Mesothelial cell of epicardium (in vitro differentiated cells): ENCODE measurements at places on chromosomes 1 and 21.
A peak's percentile ranks its signal among the peaks of the same experiment; 100 is the strongest.

DNA sequence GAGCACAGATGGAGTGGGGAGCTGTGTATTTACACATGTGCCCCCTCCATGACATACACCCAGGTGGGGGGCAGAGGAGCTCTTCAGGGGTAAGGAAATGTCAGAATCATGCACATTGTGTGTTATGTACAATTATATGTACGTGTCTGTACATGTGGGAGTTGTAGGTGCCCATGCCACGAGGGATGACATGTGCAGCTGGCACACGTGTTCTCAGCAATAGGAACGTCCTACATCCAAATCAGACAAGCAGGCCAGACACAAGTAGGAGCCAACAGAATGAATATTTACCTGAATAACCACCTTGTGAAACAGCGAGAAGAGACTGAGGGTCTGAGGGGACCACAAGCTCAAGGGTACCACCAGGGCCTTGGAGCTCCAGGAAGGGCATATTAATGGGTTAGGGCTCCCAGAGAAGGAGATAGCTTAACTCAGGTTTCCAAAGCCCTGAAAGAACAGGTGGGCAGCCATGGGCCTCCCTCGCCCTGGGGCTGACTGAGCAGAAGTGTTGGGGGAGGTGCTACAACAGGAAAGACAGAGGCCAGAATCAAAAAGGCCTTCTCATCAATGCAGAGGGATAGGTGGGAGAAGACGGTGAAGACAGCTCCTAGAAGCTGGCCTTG lies 3.2 kb downstream of the COL16A1 start:
- H3K27me3 ChIP-seq: no peaks in the 10 kb centered on the region
- H3K36me3 ChIP-seq: peaks cover 22% of the 10 kb centered on the region
- H3K4me3 ChIP-seq: peak overlapping the region; percentile 73
- H3K4me1 ChIP-seq: peaks cover 60% of the 10 kb centered on the region
- H3K27ac ChIP-seq: peak overlapping the region; percentile 96

GRCh38 chr1:218878369-218878768 lies 295.3 kb upstream of the LYPLAL1 start:
- H3K36me3 ChIP-seq: no peaks in the 10 kb centered on the region
- no peak overlapping the region for H3K4me3 ChIP-seq
- H3K4me1 ChIP-seq: peaks cover 11% of the 10 kb centered on the region
- no peak for DNase-seq
- H3K27ac ChIP-seq: no peak overlapping the region

DNA sequence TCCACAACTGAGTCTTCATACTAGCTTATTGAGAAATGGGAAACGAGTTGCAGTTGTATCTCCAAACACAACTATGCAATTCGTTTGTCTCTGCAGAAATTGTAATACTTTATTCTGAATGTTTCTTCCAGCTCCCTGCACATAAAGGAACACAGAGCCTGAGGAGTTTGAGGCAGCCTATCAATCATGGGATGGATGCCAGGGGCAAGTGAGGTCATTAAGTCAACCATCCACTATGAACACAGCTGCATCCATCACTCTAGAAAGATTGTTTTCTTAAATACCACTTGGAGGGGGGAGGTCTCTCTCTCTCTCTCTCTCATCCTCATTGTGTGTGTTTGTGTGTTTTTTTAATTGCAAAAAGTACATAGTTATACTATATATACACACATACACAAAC lies 2.9 kb upstream of the PSMB2 start:
- peaks cover 37% of the 10 kb centered on the region for H3K27me3 ChIP-seq
- H3K4me3 ChIP-seq: no peak overlapping the region
- no peak for DNase-seq
- H3K36me3 ChIP-seq: peaks cover 3% of the 10 kb centered on the region
- peaks cover 17% of the 10 kb centered on the region for H3K4me1 ChIP-seq
- H3K27ac ChIP-seq: no peak overlapping the region

DNA sequence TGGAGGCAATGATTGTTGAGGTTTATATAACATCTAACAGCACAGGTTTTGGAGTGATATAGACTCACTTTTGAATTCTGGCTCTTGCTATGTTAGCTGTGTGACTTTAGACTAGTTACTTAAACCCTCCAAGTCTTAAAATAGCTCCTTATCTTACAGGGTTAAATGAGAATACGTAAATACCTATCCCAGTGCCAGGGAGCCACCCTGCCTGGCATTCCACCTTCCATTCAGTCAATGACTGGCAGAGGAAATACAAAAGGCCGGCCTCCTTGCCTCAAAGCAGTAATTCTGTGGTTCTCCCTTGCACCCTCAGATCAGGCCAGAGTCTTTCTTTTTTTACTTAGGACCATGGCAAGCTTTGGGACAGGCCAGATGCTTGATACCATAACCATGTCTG lies 31.8 kb downstream of the DBT start:
- H3K36me3 ChIP-seq: peaks cover 15% of the 10 kb centered on the region
- H3K4me1 ChIP-seq: no peaks in the 10 kb centered on the region
- H3K4me3 ChIP-seq: no peak overlapping the region
- no peaks in the 10 kb centered on the region for H3K27me3 ChIP-seq

DNA sequence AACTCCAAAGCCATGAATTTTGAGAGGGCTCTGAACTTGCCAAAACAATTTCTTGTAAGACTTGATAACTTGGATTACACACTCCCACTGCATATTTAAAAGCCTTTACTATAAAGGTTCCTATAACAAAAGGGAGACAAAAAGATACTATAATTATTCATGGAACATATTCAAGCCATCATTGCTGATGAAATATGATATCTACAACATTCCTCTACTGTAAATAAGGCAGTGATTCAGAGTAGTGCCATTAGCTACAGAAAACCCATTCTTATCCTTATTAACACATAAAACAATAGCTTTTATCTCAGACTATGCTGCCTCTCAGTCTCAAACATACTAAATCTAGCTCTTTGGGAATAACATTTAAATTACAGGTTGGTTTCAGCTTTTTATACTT lies 675.5 kb upstream of the CXADR start:
- no peaks in the 10 kb centered on the region for H3K27me3 ChIP-seq
- H3K4me3 ChIP-seq: no peak overlapping the region
- H3K4me1 ChIP-seq: peaks cover 31% of the 10 kb centered on the region
- peak overlapping the region; percentile 8 for H3K27ac ChIP-seq
- DNase-seq: no peak

GRCh38 chr1:80534606-80535360 lies 1266.0 kb upstream of the ADGRL2 start:
- no peaks in the 10 kb centered on the region for H3K36me3 ChIP-seq
- no peak for DNase-seq
- no peak overlapping the region for H3K4me3 ChIP-seq
- peak overlapping the region; percentile 37 for H3K27ac ChIP-seq
- no peaks in the 10 kb centered on the region for H3K27me3 ChIP-seq

DNA sequence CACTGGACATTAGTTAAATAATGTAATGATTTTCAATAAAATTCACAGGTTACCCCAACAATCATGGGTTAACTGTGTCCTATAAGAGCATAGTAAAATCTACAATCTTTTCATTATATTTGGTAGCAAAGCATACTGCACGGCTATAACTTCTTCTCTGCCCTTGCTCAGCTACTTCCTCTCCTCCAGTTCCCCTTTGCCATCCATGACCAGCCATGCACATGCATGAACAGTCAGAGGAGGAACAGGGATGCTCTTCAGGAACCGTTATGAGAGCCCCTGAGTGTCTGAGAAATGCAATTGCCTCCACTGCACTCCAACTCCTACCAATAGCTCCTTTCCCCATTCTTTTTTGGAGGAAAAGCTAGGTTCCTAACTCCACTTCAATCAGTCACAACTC lies 646.7 kb downstream of the LTN1 start:
- no peak overlapping the region for H3K4me3 ChIP-seq
- DNase-seq: no peak
- H3K4me1 ChIP-seq: peaks cover 4% of the 10 kb centered on the region

GRCh38 chr1:32199717-32200072 lies 700 bp upstream of the CCDC28B start:
- peak overlapping the region; percentile 87 for H3K27ac ChIP-seq
- no peak for DNase-seq
- no peaks in the 10 kb centered on the region for H3K27me3 ChIP-seq
- H3K36me3 ChIP-seq: peaks cover 5% of the 10 kb centered on the region
- peak overlapping the region; percentile 87 for H3K4me3 ChIP-seq
- peaks cover 17% of the 10 kb centered on the region for H3K4me1 ChIP-seq

- H3K4me1 ChIP-seq: peaks cover 7% of the 10 kb centered on the region
- no peak overlapping the region for H3K4me3 ChIP-seq
- no peaks in the 10 kb centered on the region for H3K27me3 ChIP-seq
- no peak for DNase-seq
- H3K36me3 ChIP-seq: no peaks in the 10 kb centered on the region
Observed at GRCh38 chr21:37043818-37044217, 29.1 kb downstream of the PIGP start.

DNA sequence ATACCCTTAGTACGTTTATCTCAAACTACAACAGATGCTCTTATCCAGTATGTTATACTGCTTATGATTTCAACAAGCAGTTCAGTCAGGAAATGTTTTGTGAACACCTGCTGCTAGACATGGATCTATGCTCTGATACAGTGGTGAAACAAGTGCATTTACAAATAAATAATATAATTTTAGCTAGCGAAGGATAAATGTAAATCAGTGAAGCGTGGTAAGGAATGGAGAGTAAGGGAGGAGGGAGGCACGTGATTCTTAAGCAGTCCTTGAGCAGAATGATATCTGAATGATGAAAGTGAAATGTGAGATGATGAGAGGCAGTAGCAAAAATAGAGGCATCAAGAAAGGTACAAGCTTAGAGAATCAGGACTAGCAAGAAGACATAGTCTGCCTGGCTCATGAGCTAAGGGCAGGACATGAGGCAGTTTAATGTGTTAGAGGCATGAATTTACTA lies 6.3 kb downstream of the TSNAX start:
- H3K4me1 ChIP-seq: peaks cover 13% of the 10 kb centered on the region
- no peak overlapping the region for H3K27ac ChIP-seq
- H3K27me3 ChIP-seq: no peaks in the 10 kb centered on the region
- no peak overlapping the region for H3K4me3 ChIP-seq

DNA sequence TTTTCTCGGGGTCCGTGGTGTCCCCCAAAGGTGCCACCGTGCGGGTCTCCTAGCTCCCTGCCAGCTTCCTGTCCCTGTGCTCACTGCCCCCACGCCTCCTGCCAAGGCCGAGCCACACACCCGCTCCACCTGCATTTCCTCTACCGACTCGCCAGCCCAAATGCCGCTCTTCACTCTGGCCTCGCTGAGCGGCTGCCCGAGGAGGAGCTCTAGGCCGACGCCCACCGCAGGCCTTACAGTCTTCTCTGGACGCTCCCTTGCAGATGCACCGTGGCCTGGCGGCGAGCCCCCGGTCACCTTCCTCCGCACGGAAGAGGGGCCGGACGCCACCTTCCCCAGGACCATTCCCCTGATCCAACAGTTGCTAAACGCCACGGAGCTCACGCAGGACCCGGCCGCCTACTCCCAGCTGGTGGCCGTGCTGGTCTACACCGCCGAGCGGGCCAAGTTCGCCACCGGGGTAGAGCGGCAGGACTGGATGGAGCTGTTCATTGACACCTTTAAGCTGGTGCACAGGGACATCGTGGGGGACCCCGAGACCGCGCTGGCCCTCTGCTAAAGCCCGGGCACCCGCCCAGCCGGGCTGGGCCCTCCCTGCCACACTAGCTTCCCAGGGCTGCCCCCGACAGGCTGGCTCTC lies 26.3 kb downstream of the FTCD start:
- H3K27ac ChIP-seq: peak overlapping the region; percentile 88
- H3K27me3 ChIP-seq: no peaks in the 10 kb centered on the region
- peaks cover 14% of the 10 kb centered on the region for H3K4me1 ChIP-seq
- peaks cover 3% of the 10 kb centered on the region for H3K36me3 ChIP-seq
- H3K4me3 ChIP-seq: no peak overlapping the region

DNA sequence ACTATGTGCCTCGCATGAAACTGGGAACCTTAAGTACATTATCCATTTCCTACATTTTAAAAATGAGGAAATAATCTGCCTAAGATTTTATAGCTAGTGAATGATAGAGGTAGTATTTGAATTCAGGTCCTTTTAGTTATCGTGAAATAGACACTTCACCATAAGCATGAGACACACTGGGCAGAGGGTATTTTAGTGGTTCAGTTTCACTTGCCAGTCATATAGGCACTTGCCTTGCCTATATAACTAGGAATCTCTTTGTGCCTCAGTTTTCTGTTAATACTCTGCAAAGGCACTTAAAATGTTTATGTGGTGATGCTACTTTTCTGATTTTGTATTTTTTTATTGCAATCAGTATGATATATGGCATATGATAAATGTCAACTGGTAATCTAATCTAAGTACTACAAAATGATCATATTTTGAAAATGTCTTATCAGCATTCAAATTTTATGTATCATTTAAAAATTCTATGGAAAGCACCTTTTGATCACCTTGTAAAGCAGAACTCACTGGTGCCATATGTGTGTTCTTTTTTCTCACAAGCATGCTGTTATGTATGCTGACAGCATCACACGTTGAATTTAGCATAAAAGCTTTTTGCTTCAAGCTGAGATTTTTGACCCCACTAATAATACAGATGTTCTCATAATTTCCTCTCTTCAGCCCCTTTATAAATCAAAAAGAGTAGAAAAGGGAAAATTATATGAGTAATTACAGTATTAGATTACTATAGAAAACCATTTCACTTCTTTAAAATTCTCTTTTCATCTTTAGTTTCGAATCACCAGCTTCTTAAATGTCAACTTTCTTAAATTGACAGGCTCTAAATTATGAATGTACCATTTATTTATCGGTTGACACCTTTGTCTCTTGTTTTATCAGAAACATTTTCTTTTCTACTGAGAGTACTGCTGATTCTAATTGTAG lies 52.6 kb downstream of the RPS6KC1 start:
- H3K4me3 ChIP-seq: no peak overlapping the region
- H3K36me3 ChIP-seq: peaks cover 29% of the 10 kb centered on the region
- no peaks in the 10 kb centered on the region for H3K27me3 ChIP-seq
- H3K4me1 ChIP-seq: peaks cover 2% of the 10 kb centered on the region
- no peak for DNase-seq
